MV-4-11 (cell line): ENCODE measurements at places on chromosomes 2 and 18.

- no peak for DNase-seq
Measured at GRCh38 chr2:210660-211059, 53.2 kb downstream of the SH3YL1 start.

DNA sequence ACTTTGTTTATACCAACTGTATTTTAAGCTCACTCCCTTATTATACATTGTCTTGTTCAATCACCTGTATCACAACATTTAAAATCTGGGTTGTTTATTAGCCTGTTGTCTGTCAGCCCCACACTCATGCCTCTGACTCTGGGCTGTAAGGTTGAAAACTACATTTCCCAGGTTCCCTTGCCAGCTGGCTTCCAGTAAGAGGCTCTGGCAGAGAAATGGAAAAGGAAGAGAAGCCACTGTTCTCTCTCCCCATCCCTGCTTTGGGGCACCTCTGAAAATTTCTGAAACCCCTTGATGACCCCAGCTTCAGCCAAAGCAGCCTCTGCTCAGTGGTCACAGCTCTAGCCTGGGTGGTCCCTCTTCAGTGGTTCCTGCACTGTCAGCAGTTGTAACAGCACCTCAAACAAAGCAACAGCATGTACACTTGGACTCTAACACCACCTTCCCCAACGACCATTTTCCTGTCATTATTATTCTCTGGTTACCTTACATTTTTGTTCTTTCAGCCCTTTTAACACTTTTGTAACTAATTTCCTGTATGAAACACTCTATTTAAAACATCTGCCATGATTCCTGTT, 108.9 kb upstream of the LGALSL start:
- no peak for DNase-seq

- DNase-seq: peak; percentile 97
Measured at GRCh38 chr2:148546270-148546669, 98.3 kb upstream of the EPC2 start.

DNA sequence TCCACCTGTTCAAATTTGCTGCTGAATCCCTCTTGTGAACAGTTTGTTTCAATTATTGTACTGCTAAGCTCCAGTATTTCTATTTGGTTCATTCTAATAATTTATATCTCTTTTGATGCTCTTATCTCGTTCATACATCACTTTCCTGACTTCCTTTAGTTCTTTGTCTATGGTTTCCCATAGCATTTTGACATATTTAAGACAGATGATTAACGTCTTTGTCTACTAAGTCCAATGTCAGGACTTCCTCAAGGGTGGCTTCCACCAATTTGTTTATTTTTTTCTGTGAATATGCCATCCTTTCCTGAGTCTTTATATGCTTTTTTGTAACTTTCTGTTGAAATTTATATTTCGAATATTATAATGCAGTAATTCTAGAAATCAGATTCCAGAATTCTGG, 9.6 kb downstream of the PIGN start:
- no peak for DNase-seq

DNA sequence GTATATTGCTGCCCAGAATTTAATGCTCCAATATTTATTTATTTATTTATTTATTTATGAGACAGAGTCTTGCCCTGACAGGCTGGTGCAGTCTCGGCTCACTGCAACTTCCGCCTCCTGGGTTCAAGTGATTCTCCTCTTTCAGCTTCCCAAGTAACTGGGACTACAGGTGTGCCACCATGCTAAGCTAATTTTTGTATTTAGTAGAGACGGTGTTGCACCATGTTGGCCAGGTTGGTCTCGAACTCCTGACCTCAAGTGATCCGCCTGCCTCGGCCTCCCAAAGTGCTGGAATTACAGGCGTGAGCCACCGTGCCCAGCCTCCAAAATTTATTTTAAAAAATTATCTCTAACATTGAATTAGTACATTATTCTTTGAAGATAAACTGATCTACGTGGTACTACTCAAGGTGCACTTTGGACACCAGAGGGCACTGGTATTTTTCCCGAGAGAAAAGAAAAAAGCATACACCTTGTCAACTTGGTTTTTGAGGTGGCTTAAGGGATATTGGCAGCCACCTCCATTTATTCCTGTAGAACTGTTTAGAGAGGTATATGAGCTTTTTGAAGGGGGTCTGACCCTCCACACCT, 1.4 kb upstream of the IDH1 start:
- DNase-seq: no peak

DNA sequence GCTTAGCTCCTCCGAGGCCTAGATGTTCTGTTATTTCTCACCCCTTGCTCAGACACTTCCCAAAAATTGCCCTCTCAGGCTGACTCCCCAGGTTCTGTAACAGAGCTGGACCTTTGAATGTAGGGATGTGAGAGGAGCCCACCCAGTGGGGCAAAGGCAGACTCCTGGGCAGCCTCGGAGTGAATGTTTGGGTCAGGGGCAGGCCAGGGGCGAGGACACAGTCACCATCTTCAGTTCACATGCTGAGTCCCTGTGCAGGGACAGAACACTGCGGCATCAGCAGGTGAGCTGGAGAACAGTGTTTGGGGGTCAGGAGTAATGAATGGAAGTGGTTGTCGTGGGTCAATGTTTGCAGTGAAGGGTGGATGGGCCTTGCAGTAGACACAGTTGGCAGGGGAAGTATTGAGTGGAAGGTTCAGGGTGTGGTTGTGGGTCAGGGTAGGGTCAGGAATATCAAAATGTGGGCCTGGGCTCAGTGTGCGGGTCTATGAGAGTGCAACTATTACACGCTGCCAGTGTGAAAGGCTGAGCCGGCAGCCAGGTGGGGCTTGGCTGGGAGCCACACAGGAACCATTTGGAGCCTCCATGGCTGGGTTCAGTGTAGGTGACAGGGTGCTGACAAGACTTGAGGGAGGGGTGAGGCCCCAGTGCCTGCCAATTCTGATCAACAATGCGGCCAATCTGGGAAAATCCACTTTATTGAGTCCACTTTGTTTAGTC, 4.4 kb downstream of the IHH start:
- DNase-seq: no peak

GRCh38 chr18:1308686-1309085, 404.0 kb downstream of the ADCYAP1 start:
- DNase-seq: peak; percentile 58
